Sigmoid colon (tissue), 7 donors: ENCODE measurements at places on chromosomes 11 and 22. TPM values are rescaled to one million over a fixed set of nuclear protein-coding genes. Genes with fewer than 3 reads are reported as not detected.

DNA sequence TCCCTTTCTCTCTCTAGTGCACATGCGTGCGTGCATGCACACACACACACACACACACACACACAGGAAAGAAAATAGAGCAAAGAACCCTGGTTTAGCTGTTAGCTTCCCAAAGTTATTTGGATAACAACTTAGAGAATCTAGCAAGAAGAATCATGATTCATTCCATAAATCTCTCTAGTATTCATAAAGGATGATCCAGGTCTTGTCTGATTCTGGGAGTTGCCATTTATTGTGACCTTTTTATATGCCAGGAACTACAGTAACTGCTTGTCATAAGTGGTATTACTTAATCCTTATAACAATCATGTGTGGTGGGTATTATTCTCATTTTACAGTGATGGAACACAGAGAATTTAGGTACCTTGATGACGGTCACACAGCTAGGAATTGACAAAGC is 141.5 kb upstream of the MTMR2 start:
- no peak for DNase-seq

DNA sequence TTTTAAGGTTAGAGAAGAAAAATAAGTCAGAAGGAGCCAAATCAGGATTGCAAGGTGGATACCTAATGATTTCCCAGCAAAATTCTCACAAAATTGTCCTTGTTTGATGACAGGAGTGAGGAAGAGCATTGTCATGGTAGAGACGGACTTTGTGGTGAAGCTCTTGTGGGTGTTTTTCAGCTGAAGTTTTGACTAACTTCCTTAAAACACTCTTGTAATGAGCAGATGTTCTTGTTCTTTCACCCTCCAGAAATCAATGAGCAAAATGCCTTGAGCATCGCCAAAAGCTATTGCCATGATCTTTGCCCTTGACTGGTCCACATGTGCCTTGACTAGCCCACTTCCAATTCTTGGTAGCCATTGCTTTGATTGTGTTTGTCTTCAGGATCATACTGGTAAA is 20.0 kb downstream of the CALCB start:
- no peak for DNase-seq

GRCh38 chr11:35525501-35526175 is at the start of gene PAMR1:
Gene PAMR1, minus strand, starts transcription at chr11:35525616. Its CDS starts 31 bp downstream, at chr11:35525585.
- peak; percentile 89 for DNase-seq

DNA sequence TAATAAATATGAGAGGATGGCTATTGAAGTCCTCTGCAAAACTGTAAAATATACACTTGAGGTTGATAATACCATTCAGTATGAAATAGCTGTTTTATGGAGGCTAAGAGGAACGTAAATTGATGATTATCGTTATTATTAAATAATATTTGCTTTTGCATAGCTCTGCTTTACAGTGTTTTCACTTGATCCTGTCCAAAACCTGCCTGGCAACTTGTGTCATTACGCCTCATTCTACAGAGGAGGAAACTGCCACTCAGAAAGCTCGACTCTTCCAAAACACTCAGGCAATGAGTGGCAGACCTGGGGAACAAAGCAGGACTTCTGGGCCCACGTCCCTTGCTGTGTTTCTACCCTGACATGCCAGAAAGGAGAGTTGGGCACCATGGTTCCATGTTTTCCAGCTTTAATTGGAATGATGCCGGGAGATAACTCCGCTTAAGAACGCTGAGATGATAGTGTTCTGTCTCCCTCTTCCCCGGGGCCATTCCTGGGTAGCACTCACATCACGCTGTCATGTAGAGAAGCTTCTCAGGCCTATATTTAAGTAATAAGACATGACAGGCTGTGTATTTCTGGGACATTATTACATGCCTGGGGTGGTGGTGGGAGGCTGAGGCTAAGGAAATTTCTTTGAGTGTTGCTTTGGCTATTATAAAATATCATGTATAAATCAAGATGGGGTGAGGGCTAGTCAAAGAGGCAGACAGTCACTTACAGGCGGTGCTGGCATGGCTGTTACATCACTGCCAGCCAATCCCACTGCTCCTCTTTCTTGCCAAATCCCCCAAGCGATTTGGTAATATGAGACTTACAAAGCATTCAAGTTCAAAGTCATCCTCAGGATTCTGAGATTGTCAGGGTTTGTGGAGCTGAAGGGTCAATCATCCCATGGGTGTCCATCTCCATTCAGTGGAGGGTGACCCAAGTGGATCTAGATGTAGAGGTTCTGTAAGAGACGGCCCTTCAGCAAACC is 501.7 kb downstream of the INSC start:
- DNase-seq: no peak

DNA sequence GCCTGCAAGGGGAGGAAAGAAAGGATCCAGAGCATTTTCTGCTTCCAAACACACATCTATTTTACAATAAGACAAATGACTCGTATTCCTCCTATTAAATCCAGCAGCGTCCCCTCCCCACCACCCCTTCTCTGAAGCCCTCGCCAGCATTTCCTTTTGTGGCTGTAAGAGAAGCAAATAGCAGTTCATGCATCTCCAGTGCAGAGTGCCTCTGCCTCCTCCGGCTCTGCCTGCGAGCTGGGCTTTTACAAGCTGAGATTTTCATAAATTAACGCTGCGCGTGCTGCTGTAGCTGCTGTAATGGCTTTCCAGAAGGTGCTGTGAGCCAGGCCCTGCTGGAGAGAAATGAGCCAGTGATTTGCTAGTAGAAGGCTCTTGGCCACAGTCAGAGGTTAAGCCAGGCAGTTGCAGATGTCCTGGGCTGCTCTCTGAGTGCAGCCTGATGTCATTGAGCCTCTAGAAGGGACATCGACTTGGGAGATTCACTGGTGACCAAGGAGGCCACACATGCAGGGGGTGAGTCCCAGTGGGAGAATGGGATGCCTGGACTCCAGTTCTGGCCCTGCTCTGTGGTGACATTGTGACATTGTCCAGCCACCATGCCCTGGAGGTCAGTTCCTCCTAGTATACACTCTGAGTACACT is 134.5 kb upstream of the NAV2 start:
- peak; percentile 96 for DNase-seq

DNA sequence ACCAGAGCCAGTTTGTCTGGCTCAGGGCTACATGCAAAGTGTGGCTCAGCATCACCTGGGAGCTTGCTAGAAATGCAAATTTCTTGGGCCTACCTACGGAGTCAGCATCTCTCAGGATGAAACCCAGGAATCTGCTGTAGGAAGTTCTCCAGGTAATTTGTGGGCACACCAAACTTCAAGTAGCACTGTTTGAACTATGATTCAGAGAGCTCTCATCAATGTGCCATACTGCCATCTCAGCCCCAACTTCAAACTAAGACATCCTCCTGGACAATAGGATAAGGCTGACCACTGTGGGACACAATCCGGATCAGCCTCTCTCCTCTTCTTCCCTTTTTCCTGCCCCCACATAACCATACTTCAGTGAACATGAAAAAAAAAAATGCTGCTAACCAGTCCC is 374.5 kb downstream of the METTL15 start:
- no peak for DNase-seq

DNA sequence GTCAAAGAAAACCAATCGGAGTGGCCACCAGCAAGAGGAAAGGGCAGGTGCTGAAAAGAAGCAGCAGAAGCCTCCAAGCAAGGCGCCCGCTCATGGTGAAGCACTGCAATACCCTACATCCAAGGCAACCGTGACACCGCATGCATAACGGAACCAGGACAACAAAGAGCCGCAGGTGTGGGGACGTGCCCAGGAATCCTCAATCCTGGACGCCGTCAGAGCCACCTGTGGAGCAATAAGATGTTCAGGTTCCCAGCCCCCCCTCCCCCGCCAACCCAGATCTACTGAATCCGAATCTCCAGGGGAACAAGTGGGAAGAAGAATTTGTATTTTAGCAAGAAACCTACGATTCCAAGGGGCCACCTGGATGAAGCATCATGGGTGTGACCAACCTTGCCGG is 70.8 kb downstream of the SHANK2 start:
- peak; percentile 6 for DNase-seq

Gene CRYBB3
- total RNA-seq: not detected
